ENCODE measurements at places on chromosomes 16 and 17.
A peak's percentile ranks its signal among the peaks of the same experiment; 100 is the strongest.

DNA sequence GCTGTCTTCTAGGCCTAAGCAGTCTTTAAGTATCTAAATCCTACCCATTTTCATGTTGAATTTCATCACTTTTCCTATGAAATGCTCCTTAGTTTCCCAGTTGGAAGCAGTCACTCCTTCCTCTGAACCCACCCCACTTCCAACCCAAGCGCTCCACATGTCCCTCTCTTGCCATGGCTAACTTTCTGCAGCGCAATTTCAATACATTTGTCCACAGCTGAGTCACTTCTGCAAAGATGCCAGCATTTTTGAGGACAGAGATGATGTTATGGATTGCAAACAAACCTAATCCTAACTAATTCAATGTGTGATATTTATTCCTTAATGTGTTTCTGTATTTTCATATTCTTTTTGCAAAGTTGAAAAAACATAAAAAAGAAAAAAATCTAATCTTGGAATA is 71.7 kb downstream of the HLF start:
- no peak for DNase-seq

- peak; percentile 63 for DNase-seq
Measured at GRCh38 chr17:41464682-41465081, 2.5 kb downstream of the KRT32 start.

GRCh38 chr17:63641692-63642448 is 19.7 kb downstream of the MAP3K3 start:
- DNase-seq, result no peak

- no peak for DNase-seq
Measured at GRCh38 chr16:17518441-17518840, 47.7 kb upstream of the XYLT1 start.

DNA sequence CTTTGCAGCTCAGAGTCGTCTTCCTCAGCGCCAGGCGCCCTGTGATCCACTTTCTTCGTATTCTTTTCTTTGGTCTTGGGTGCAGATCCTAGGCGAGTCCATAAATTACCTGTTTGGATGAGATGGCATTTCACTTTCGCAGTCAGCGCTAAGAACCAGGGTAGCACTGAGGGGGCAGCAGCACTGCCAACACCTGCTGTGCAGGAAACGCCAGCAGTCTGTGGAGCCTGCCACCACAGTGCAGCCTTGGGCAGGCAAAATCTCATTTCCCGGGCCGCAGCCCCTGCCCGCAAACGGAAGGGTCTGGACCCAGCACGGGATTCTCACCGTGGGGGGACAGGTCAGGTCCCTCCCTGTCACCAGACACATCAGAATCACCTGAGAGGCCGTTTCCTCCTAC is 12.2 kb upstream of the ITGAE start:
- no peak for DNase-seq

DNA sequence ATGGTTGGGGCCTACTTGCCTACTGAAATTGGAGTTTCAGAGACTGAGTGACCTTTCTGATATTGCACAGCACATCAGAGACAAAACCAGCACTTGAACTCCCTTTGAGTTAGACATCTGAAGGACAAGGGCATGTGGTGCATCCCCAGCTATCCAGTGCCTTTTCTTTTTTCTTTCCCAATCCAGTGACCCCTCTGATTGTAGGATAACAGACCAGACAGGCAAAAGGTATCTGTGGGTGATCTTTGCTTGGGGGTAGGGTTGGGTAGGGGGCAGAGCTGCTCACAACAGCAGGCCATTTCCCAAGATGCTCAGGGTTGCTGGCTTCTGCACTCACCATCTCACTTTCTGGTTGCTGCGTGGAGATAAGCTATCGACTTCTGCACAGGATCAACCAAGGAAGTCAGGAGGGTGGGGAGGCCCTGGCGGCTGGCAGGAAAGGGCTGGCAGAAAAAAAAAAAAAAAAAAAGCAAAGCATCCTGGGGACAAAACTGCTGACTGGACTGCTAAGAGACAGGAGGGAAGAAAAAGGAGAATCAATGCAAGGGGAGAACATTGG is 42.2 kb downstream of the HOXB1 start:
- no peak for DNase-seq

- DNase-seq, result no peak
Measured at GRCh38 chr17:78785663-78786057, 3.6 kb upstream of the CYTH1 start.

- no peak for DNase-seq
Measured at GRCh38 chr17:80456465-80457235, 19.8 kb downstream of the NPTX1 start.

GRCh38 chr17:29582254-29582765 is 7.1 kb downstream of the GIT1 start:
- no peak for DNase-seq

DNA sequence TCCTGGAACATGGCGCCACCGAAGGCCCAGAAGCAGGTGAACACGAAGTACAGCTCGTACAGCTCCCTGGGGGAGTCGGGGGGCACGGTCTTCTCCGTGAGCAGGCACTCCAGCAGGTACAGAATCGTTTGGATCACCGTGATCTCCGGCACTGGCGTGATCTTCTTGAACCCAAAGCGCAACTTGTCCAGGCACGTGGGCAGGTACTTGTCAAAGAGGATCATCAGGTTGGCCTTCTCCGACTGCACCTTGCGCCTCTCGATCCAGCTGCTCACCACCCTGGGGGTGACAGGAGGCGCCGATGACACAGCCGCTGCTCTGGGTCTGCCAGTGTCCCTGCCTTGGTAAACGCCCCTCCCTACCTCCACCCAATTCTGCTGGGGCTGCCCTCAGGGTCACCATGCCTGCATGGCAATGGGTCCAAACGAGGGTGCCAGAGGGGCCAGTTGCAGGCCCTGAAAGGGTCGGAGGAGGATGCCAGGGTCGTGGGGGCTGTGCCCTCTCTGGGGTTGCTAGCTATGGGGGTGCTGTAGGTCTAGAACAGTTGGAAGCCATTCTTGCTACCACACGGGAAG is 90.9 kb downstream of the DNAH17 start:
- no peak for DNase-seq

DNA sequence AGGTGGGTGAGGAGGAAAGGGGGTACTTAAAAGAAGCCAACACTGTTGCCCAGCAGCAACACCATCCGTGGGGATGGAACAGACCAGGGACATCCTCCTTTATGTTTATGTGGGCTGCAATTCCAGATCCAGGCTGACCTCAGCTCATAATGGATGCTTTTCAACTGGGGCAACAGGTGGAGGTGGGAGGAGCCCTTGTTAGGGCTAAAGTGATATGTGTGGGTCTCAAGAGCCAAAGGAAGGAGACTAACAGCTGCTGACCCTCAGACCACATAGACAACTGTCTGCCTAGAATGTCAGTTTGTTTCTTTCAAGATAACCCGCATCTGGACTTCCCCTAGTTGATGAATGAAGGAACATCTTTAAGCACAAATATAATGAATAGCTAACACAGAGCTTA is 2.0 kb upstream of the INPP5K start:
- DNase-seq, result no peak

GRCh38 chr16:75494184-75494583 is 1.1 kb downstream of the CHST6 start:
- no peak for DNase-seq

DNA sequence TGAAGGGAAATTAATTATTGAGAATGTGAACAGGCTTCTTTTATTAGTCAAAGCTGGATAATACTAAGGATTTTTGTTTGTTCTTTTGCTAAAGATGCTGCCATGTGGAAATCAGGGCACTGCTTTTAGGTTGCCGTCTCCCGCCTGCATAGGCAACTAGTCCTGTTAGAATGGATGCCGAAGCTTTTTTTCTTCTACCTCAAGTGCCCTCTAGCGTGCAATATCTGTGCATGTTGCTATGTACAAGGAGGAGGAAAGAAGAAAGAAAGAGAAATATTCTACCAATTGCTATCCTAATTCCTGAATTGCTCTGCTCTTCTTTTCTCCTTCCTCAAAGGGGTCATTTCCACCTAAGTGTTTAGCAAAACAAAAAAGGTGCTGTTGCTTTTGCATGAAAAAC is 5.2 kb upstream of the CDH8 start:
- no peak for DNase-seq

DNA sequence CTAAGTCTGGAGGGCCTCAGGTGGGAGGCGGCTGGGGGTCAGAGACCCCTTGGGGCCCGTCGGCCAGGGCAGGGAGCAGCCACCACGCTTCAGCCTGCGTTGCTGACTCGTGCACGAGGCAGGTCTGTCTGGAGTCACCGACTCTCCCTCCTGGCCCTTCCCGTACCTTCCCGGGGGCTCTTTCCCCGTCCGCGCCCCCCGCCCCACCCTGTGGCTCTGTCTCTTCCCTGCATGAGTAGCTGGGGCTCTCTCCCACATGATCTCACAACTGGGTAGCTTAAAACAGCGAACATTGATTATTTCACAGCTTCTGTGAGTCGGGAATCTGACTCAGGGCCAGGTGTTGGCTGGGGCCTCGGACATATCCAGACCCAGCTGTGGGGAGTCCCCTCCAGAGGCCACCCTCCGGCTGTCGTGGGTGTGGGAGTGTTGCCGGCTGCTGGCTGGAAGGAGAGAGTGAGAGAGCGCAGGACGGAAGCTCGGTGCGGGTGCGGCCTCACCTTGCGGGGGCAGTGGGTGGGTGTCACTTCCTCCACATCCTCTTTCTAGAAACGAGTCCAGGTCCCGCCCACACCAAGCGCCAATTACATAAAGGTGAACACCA is 17.3 kb downstream of the BAHCC1 start:
- DNase-seq, result no peak

DNA sequence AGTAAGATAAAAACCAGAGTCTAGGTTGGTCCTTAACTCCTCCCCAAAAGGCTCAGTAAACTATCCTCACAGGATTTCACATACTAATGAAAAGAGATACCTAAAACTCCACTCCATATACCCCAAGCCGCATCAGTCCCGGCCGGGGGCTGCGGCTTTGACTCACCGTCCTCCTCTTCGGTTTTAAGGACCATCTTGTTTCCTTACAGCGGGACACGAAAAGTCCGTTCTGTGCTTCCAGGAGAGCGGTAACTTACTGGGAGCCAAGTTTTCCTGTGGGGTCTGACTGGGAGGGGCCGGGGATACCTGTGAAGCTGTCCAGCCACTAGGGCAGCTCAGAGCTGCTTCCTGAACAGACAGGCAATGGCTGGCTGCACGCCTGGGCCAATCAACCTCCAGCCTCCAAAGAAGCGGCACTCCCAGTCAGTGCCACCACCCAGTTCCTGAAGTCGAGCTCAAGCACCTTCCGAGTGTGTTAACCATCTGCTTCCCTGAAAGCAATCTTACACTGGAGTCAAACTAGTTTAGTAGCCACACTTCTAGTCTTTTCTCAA is 45.5 kb downstream of the CYTH1 start:
- no peak for DNase-seq

DNA sequence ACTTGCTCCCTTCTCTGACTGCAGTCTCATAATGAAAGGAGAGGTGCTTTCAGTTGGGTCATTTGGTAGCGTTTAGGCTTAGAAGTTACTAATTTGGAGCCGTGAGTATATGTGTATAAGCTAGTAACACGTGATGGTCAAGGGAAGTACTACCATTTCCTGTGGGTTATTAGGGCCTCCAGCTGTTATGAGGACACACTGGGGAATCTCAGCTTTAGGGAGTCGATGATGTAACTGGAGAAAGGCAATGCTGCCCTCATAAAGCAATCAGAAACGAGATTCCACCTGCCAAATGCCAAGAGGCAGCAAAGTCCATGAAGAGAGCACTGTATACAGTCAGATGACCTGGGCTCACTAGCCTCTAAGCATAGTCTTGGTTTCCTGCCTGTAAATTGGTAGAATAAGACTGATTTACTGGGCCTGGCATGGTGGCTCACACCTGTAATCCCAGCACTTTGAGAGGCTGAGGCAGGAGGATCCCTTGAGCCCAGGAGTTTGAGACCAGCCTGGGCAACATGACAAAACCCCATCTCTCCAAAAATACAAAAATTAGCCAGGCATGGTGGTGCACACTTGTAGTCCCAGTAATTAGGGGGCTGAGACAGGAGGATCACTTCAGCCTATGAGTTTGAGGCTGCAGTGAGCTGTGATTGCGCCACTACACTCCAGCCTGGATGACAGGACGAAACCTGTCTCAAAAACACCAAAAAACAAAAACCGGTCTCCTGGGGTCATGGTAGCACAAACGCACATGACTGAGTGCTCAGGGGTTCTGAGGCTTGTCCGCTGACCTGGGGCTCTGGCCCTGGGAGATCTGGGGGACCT is 53.0 kb downstream of the SF3B3 start:
- DNase-seq, result no peak

DNA sequence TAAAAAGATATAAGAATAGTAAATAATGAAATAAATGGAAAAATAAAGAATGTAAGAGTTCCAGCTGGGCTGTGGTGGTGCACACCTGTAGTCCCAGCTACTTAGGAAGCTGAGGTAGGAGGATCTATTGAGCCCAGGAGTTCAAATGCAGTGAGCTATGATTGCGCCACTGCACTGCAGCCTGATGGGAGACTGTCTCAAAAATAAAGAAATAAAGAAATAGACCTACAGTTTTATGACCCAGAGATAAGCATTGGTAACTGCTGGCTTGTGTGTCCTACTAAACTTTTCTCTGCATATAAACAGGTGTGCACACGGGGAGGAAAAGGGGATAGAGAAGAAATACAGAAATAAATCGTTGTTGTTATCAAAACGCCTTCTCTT is 7.8 kb upstream of the PDP2 start:
- DNase-seq, result no peak

DNA sequence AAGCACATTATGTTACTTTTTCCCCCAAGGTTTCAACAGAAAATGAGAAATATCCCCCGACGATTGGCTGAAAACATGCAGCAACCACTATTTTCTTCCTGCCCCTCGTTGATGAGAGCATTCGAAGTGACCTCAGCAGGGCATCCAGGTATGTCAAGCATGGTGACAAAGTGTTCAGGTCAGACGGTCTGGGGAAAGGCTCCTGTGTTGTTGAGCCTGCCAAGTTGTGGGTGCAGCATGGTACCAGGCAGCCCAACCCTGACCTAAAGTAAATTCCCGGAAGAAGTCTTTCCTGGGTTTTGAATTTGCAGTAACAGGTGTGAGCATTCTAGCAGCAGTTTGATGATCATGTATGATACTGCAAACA is 51.7 kb upstream of the SEC14L1 start:
- no peak for DNase-seq

Measured in T1000 (cell line).